ENCODE measurements at places on chromosomes 2 and 18.

DNA sequence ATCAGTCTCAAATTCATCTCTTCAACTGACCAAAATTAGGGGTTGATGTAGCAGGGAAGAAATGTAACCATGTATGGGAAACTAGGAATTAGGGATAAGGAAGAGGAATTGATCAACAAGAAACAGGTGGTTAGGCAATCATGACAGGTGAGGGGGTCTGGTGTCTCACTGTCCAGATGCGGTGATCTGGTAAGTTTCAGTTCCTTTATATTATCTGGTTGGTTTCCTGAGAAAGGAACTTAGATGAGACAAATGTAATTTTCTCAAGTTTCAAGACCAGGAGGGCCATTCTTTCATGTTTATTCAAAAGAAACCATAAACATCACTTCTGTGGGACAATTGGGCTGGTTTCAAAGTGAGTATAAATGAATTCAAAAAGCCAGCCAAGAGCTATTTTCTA is 306.2 kb upstream of the KCNJ3 start:
- DNase-seq, result no peak

DNA sequence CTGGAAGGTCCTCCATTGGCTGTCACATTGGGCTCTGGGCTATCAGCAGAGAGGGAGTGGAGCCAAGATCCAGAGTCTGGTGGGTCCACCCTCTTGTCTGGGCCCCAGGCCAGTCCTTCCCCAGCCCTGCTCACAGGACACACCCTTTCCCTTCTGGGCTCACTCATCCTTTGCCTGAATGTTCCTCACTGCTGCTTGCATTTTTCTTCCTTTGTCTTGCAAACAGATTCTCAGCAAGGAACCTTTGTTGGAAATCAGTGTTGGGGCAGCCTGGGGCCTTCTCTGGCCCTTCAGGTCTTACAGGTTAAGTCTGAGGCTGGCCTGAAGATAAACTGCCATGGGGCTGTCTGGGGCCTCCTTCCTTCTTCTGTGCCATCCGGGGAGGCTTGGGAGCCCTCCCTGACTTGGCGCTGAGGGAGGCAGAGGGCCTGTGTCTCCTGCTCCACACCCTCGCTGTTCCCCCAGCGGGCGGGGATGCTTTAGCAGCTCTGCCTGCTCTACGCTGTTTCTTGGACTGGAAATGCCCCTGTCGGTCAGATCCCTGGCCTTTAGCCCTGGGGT is 11.5 kb upstream of the CELF4 start:
- no peak for DNase-seq

DNA sequence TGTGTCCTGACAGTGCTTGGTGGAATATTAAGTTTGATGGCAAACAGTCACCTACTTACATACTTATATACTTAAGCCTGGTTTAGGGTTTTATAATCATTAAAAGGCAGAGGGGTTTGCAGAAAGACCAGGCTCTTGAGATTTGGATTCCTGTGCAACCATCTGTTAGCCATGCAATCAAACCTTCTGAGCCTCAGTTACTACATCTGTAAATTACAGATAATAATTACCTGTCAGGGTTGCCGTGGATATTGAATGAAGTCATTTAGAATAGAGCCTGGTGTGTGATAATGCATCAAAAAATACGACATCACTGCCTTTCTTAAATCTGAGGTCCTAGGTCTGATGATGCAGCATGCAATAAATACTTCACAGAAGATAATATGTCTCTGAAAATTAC is 152.9 kb downstream of the ARHGAP28 start:
- DNase-seq, result no peak

- DNase-seq, result no peak
These were observed 10.7 kb upstream of the MRO start for GRCh38 chr18:50830544-50830943.

- no peak for DNase-seq
These were observed 13.2 kb downstream of the CPLX4 start for GRCh38 chr18:59305295-59305694.
